ENCODE measurements at places on chromosomes 5 and 9.

DNA sequence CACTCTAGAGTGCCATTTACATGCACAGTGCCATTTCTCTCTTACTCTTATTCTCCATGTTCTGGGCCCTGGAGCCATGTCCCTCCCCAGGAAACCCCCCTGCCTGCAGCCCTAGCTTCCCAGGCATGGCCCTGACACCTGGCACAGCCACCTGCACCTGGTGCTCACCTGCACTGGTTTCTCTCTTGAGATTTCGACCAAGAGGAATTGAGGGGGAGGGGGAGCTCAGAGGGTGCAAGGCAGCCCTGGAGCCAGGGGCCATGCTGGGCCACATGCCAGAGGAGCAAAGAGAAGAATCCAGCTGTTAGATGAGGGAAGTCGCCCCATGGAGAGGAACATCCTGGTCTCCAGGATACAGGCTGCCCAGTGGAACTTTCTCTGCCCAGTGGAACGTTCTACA, 65.0 kb upstream of the RAPGEF1 start:
- DNase-seq, result no peak

DNA sequence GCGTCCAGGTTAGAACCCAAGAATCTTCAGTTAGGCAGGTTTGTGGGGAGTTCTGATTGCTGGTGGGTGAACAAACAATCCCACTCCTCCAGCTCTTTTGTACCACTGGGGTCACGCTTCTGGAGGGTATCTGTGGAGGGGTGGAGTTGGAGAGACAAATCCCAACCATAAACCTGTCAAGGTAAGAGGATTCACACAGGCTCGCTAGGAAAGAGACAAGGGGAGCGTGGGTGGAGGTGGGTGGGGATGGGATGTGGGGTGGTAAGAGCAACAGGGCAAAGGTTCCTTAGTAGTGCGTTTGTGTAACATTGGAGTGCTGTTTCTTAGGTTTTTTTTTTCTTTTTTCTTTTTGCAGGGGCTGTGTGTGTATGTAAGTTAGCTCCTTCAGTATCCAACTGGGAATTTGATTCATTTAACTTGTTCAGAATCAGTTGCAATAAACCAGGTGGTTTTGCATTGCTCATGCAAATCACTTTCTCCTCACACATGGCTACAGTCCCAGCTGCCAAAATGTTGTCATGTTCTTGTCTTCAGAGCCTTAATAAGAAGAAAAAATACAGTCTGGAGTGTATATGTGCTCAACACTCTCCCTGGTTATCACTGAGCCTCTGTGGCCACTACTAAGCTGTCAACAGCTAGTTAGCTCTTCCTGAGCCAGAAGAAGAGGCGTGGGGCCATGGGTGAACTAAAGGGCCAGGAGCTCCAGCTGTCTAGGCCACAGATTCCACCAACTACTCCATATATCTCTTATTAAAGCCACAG, 164.0 kb upstream of the RAD23B start:
- DNase-seq, result no peak

GRCh38 chr9:85016384-85017006, 347.0 kb downstream of the NTRK2 start:
- DNase-seq, result no peak

GRCh38 chr9:6759185-6759977, 1.6 kb downstream of the KDM4C start:
- no peak for DNase-seq

- no peak for DNase-seq
Observed at GRCh38 chr5:10921160-10921559, 160.1 kb upstream of the DAP start.

GRCh38 chr5:140108093-140109017, 5.6 kb upstream of the PURA start:
- DNase-seq, result no peak

DNA sequence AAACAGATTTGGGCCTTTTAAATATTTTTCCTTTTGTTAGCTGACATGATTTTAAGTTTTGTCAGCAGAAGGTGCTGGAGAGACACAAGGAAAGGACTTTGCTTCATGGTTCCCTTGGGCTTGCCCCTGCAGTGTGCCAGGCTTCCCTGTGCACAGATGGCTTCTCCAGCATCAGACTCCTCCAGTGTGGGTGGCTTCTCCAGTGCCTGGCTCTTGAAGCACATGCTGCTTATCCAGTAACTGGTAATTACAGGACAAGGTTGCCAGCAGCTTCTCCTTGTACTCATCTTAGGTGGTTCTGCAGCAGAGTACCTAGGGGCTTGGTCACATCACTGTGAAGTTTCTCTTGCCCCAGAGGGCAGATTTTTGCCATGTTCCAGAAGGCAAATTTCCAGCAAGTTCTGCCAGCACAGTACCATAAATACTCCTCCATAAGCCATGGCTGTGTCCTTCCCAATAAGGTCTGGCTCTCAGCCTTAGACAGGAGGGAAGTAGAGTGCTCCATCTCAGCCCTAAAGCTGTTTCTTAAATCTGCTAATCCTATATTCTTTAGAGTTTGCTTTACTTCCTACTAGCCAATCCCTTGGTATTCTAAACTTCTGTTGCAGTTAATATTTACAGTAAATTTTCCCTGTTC, 62.4 kb downstream of the PJA2 start:
- no peak for DNase-seq

All from right renal cortex interstitium (tissue), 3 donors.